ENCODE measurements at places on chromosomes 6 and 20.

DNA sequence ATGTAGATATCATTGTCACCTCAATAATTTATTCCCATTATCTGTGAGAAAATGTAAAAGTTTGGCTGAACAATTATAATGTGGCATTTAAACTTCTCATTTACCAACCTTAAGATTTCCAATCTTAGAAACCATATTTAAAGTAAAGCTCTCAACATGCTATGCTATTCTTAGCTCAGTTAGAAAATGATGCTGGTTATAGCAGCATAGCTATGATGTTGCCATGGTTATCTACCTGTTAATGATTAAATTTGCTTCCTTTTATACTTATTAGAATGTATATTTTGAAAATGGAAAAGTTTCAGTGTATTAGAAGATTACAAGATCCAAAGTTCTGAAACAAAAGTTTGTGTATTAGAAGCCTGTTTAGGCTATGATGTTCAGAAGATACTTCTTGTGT lies 110.1 kb downstream of the GPR63 start:
- no peak for DNase-seq

- DNase-seq, result no peak
Measured at GRCh38 chr6:52317841-52318581, 33.5 kb upstream of the MCM3 start.

DNA sequence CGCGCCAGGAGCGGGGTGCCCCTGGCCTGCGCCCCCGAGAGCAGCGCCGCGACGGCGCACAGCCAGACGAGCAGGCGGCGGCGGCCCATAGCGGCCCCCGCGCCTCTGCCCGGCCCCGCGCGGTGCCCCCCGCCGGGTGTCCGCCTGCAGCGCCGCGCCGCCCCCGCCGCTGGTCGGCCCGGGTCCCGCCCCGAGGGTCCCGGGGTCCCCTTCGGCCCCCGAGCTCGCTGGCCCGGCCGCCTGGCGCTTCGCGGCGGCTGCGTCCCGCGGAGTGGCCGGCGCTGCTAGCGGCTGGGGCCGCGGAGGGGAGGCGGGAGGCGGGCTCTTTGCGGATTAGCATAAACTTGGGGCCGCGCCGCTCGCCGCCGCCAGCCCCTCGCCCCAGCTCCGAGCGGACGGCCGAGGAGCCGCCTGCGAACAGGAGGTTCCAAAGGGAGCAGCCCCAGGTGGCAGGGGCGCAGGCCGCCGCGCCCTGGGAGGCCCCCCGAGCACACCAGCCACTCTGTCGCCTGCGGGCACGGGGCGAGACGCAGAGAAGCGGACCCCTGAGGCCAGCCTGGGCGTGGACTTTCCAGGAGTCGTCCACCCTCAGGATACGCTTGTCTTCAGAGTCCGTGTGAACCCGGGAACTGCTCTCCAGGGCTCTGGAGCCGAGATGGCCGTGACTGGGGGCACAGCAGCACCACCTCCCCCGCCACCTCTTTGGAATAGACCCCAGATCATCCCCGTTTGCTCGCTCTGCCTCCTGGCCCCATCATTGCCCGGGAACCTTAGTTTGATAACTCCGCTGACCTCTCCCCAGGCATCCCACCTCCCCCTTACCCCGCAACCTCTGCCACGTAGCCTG lies at the start of gene EMILIN3:
Gene EMILIN3 (minus strand): TSS at position 273 of the 847 bp plus-strand sequence. CDS start 184 bp downstream, at position 89.
- DNase-seq, result no peak

GRCh38 chr6:168634541-168635328 lies 193.8 kb downstream of the SMOC2 start:
- DNase-seq, result no peak

- no peak for DNase-seq
Measured at GRCh38 chr6:48825501-48826151, 637.4 kb downstream of the MMUT start.

DNA sequence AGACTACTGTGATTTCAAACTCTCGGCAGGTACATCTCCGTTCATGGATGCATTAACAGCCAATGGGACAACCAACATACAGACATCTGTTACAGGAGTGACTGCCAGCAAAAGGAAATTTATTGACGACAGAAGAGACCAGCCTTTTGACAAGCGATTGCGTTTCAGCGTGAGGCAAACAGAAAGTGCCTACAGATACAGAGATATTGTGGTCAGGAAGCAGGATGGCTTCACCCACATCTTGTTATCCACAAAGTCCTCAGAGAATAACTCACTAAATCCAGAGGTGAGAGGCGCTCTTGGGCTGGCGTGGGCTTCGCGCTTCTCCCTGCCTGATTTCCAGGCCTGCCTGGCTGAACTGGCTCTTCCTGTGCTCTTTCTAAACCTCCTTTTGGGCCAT lies 68.4 kb downstream of the RPP40 start:
- DNase-seq, result no peak

DNA sequence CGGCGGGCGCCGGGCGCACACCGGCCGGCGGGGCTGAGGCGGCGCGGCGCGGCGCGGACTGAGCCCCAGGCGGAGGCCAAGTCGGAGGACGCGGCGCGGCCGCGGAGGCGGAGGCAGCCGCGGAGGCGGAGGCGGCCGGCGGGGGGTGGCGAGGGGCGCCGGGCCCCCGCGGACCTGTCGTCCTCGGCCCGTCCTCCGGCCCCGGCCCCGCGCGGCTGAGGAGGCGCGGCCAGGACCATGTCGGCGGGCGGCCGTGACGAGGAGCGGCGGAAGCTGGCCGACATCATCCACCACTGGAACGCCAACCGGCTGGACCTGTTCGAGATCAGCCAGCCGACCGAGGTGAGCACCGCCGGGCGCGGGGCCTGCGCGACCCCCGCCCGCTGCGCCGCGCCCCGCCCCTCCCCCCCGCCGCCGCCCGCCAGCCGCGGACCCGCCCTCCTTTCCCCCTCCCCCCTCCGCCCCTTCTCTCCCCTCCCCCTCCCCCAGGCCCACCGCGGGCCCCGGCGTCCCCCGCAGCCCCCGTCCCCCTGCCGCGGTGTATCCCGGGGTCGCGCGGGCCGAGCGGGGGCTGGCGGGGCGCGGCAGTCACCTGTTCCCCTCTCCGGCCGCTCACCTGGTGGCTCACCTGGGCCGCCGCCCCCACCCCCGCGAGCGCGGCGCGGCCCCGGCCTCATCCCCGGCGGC lies at the start of gene AFDN:
Gene AFDN (plus strand): TSS at position 16 of the 687 bp plus-strand sequence. CDS start 222 bp downstream, at position 238.
- peak; percentile 13 for DNase-seq

GRCh38 chr6:113909224-113909856 lies 52.2 kb downstream of the MARCKS start:
- no peak for DNase-seq

GRCh38 chr20:49170714-49171113 lies 17.4 kb downstream of the STAU1 start:
- DNase-seq, result no peak

DNA sequence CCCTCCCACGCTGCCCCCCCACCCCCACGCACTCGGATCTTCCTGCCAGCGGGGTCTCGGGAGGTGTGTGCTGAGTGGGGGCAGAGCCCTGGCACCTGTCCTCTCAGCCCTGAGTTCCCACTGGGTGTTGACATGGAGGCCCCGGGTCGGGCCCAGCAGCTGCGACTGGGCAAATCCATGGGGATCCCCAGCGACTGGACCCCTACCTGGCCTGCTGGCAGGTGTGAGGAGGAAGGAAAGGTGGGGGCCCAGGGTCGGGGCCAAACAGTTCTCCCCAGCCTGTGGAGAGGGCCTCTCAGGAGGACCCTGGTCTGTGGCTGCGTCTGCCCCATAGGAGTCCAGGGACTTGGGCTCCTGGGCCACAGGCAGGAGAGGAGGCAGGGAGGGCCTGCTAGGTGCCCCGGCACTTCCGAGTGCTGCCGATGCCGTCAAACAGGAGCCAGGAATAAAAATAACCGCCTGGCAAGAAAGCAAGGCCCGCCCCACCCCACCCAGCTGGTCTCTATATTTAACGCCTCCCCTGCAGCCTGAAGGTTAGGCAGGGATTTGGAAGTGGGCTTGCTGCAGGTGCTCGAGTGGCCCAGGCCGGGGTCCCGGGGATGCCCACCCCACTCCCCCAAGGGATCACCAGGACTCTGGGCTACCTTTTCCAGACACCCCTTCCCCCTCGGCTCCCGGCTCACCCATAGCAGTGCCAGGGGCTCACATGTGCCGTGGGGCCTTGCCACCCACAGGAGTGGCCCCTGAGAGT lies 1.4 kb upstream of the EEF1A2 start:
- no peak for DNase-seq

DNA sequence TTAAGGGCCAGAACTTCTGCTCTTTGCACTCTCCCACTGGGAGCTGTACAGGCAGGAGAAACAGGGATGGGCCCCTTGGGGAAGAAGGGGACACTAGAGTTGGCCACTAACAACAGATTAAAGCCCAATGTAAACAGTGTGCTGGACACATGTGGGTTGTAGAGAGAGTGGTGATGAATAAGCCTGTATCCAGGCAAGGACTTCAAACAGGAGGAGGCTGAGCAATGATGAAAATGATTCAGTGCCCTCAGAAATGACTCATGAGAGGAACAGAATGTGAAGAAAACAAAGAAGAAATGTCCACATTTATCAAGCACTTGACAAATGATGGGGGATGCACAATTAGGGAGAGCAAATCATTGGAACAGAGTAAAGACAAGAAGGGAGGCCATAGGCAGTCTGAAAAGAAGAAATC lies 242.3 kb downstream of the TBX18 start:
- DNase-seq, result no peak

GRCh38 chr6:155079985-155080452 lies 84.9 kb downstream of the TIAM2 start:
- no peak for DNase-seq

- peak; percentile 36 for DNase-seq
Measured at GRCh38 chr6:36679043-36679833, 724 bp downstream of the CDKN1A start.

- DNase-seq, result no peak
Measured at GRCh38 chr6:139146317-139146726, 11.4 kb downstream of the HECA start.

GRCh38 chr20:23702021-23702420 lies 13.2 kb upstream of the CST4 start:
- DNase-seq, result no peak

DNA sequence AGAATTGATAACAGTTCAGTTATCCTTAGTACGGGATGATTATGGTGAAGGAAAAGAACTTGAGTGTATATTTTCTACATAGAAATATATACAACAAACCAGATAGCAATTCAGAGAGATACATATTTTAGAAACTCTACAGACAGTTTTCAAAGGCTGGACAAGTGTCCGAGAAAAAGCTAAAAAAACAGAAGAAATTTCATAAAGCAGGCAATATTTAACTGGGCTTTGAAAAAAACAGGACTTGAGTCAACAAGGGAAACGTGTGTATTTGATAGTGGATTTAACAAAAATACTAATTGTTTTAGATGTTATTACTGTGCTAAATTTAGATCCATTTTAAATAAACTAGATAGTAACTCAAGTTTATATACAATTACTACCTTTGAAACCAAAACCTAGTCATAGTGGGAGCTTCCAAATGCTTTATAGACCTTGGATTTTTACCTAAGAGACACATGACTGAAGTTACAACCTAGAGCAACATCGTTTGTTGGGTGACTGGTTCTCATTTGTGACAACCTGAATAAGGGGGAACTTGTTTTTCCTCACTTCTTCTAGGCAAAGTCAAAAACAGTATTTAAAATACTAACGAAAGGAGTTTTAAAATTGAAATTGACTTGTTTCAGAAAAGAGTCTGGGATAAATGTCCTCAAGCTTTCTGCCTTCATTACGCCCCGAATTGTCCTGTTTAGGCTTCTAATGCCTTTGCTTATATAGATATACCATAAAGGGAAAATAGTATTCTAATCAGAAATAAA lies 116.7 kb upstream of the PRSS16 start:
- DNase-seq, result no peak

DNA sequence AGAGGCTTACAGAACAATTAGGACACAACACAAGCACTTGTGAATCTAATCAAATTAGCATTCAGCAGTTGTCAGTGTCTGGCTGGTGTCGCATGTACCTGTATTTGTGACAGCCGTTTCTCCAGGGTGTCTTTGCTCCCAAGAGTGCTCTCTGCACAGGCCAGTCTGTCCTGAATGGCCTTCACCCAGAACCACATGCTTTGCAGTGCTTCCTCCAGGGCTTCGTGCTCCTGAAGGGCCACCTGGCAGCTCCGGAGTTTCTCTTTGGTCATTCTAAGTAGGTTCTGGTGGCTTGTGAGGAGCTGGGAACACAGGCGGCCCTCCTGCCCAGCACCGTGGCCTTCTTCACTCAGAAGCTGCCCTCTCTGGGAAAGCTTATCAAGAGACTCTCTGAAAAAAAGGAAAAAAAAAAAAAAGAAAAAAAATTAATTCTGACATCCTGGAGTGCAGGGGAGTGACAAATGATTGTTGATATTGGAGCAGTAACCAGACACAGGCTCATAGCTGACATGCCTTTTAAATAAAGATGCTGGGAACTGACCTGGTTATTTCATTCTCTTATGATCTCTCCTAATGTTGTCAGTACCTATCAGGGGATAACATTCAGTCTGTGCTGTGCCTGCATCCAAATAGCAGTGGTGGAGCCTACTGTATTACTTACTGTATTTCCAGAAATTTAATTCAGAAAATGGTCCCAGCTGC lies 245.8 kb downstream of the SYNE1 start:
- no peak for DNase-seq

- DNase-seq, result no peak
Measured at GRCh38 chr6:93418033-93418407, 1.3 kb downstream of the EPHA7 start.

GRCh38 chr20:4664691-4665360 lies 56.9 kb upstream of the PRND start:
- DNase-seq, result no peak

DNA sequence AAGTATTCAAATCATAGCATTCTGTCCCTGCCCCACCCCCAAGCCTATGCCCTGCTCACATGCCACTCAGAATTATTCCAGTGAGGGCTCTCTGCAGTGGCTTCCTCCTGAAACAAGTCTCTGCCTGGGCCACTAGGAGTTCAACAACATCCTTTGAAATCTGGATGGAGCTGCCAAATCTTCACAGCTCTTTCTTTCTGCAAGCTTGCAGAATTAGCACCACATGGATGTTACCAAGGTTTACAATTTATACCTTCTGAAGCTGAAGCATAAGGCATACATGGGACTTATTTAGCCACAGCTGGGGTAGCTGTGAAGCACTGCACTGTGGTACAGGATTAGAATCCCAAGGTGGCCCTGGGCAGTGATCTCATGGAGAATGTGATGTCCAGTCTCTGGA lies 577.5 kb downstream of the CD109 start:
- no peak for DNase-seq

GRCh38 chr20:60000271-60001042 lies 42.2 kb downstream of the CDH26 start:
- no peak for DNase-seq

DNA sequence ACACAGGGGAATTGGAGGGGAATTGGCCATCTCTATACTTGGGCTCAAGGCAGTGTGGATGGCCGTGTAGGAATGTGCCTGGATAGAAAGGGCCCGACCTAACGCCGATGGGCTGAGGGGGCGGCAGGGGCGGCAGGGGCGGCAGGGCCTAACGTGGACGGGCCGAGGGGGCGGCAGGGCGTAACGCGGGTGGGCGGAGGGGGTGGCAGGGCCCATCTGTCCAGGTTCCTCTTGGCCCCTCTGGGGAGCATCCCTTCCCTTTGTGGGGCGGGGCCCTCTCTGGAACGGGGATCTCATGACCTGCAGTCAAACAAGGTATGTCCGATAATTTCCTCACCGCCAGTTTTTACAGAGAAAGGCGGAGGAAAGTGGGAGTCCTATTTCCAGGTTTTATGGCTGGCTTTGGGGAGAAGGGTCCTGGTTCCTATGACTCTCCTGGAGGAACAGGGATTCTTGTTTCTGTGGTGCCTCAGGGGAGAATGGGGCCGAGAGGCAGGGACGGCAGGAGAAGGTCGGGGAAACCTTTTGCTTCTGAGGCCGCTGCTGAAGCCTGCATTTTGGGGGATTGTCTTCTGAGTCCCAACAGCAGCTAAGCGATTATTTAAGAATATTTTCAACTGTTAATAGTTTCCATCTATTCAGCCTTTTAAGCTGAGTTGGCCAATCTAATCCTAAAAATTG lies 100.8 kb upstream of the FRMD1 start:
- DNase-seq, result no peak

- DNase-seq, result no peak
Measured at GRCh38 chr20:21360705-21361104, 36.6 kb downstream of the NKX2-4 start.

All from T-helper 9 cell (primary cell).